Stimulated activated CD8-positive, alpha-beta memory T cell treated with anti-CD3 and anti-CD28 coated beads, Interleukin-7, amount 100 ng/mL, for 1 hour (primary cell): ENCODE measurements at places on chromosomes 12 and 14.

- DNase-seq, result no peak
Measured at GRCh38 chr14:78598046-78598920, 428.1 kb downstream of the NRXN3 start.

DNA sequence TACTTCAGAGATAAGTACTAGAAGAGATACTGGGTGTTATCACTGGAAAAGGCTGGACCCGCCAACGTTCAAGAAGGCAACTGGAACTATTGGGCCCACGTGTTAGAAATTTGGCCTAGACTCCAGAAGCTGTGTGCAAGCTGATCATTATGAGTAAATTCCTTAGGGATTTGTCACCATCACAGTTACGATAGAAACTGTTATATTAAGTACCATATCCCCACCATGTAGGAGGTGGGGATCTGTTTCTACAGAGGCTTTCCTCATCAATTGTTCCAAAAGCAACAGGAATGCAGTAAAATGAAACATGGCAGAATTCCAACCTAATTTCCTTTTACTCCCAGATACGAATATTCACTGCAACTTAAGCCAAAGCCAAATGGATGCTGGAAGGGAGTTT lies 170.7 kb downstream of the NOVA1 start:
- DNase-seq, result no peak

GRCh38 chr12:11716794-11717518 lies 67.5 kb downstream of the ETV6 start:
- no peak for DNase-seq

DNA sequence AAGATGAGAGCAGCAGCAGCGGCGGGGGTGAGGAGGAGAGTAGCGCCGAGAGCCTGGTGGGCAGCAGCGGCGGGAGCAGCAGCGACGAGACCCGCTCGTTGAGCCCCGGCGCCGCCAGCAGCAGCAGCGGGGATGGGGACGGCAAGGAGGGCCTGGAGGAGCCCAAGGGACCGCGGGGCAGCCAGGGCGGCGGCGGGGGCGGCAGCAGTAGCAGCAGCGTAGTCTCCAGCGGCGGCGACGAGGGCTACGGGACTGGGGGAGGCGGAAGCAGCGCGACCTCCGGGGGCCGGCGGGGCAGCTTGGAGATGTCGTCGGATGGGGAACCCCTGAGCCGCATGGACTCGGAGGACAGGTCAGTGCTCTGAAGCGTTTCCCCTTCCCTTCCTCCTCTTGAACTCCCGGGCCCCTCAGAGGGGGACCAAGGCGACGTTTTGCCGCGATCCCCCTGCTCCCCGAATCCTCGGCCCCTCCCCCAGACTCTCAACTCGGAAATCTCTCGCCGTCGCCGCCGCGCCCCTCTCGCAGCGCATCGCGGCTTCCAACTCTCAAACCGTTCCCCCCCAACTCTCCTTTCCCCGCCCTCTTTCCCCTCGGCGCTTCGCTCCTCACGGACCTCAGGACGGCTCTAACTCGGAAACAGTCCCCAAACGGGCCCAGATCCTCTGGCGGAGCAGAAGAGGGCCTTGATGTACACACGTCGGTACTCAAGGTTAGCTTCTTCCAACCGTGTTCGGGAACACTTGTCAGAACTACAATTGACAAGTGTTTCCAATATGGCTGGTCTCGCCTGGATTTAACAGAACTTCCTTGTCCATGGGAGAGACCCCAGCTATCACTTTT lies 947 bp downstream of the AEBP2 start:
- DNase-seq, result peak; percentile 33

- DNase-seq, result no peak
Measured at GRCh38 chr14:101559624-101560533, 1.4 kb upstream of the DIO3 start.

DNA sequence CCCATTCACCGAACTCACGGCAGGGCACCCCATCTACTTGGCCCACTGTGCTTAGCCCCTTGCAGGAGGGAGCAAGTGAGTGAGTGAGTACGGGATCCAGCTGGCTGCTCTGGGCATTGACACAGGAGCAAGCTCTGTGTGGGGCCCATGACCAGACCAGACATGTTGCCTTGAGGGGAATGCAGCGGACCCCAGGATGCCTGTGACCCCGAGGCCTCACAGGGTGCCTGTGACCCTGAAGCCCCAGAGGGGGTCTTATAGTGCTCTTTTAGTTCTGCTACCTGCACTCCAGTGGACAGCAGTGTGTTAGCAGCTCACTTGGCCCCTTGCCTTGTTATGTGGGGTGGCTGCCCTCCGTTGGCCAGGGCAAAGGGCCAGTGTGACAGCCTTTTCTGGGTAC lies 255.8 kb downstream of the ETNK1 start:
- DNase-seq, result no peak

DNA sequence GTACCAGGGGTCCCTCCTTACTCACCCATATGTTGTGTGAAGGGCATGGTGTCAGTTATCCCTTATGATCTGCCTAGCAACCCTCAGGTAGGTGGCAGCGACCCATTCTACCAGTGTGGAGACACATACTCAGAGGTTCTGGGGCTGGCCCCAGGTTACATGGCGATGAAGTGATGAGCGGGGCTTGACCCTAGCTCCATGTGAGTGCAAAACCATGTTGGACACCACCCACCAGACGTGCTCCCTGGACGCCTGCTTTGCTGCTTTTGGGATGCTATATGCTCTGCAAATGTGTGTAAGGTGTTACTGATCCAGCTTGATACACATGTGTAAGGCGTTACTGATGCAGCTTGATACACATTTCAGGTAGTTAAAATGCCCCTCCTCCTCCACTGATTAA lies 33.3 kb downstream of the EP400 start:
- no peak for DNase-seq

- no peak for DNase-seq
Measured at GRCh38 chr14:61812347-61813095, 50.3 kb downstream of the SNAPC1 start.

DNA sequence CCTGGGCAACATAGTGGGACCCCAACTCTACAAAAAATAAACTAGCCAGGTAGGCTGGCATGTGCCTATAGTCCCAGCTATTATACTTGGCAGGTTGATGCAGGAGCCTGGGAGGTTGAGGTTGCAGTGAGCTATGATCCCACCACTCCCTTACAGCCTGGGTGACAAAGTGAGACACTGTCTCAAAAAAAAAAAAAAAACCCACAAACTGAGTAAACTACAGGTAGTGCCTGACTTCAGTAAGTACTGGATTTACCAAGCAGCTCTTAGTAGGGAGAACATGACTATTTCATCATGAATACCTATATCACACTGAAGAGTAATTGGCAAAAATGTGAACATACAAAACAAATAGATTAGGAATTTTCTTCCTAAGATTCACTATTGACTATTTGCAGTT lies 32.4 kb upstream of the AP4S1 start:
- DNase-seq, result no peak

GRCh38 chr14:102222009-102222575 lies 82.4 kb downstream of the WDR20 start:
- DNase-seq, result no peak

- DNase-seq, result no peak
Measured at GRCh38 chr12:54417712-54418440, 1.2 kb downstream of the ITGA5 start.

DNA sequence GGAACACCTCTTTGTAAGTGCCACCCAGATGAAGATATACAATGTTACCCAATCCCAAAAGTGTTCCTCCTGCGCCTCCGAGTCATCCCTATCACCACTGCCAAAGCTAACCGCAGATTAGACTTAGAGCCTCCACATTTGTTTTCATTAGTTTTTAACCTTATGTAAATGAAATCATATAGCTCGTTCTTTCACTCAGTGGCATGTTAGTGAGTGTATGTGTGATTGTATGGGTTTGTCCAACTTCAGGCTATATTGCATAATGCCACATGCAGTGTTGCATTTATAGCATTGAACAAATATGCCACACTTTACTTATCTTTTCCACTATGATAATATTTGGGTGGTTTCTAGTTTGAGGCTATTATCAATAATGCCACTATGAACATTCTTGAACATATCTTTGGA lies 18.0 kb downstream of the MAP1LC3B2 start:
- DNase-seq, result no peak

DNA sequence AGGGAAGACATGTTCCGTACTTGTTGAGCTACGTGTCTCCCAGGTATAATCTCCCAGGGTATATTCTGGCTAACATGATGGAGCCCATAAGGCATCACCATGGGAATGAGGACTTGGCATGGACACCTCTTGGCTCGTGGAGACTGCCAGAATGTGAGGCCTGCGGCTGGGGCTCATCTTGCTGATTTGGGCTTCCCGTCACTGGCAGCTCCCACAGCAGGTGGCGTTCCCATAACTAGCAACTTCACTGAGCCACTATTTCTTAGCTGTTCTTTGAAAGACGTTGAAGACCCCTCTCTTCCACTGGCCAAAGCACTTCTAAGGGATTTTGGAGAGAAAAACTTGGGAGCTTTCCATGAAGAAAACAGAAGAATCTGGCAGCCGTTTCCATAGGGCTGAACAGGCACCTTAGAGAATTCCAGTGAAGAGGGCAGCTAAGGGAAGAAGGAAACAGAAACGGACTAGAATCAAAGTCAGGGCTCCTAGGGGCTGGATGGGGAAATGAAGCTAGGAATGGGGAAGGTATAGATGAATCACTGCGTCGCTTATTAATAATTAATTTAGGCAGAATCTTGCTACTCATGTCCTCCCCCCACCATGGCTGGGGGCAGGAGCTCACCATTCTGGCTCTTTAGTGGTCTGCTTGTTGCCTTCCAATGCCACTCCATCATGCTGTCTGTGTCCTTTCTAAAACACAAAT lies 39.7 kb upstream of the FOS start:
- no peak for DNase-seq

DNA sequence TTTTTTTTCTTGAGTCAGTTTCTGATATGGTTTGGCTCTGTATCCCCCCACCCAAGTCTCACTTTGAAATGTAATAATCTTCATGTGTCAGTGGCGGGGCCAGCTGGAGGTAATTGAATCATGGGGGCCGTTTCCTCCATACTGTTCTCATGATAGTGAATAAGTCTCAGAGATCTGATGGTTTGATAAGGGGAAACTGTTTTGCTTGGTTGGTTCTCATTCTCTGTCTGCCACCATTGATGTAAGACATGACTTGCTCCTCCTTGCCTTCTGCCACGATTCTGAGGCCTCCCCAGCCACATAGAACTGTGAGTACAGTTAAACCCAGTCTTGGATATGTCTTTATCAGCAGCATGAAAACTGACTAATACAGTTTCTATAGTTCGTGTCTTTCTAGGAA lies 42.9 kb downstream of the WNK1 start:
- no peak for DNase-seq

DNA sequence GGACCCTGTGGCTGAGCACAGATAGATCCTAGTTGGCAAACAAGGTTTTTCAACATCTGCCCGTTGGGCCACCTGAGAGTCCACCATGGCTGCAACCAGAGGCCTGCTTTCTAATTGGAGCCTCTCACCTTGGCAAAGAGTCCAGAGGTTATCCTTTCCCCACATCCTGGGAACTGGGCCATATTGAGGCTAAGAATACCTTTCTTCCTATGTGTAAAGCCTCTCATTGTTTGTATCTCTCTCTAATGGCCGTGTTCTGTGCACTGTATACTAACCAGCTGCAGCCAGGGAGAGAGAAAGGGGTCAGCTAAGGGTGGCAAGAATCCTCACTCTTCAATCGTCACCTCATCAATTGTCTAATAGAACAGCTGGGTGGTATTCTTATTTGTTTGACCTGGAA lies 79.1 kb upstream of the ST8SIA1 start:
- no peak for DNase-seq

DNA sequence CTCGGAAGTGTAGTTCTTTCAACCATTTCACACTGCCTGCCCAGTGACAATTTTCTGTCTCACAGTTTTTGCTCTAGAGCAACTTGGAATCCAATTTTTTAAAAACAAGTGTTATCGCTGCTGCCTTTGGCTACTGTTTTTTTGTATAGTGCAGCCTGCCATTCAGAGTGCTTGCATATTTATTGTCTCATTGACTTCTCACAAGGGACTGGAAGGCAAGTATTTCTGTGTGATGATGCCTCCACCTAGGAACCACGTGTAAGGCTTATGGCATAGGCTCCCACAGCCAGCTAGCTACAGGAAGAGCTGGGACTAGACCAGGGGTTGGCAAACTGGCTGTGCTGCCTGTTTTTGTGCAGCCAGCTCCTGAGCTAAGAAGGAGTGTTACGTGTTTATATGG lies 903 bp downstream of the PARPBP start:
- no peak for DNase-seq

DNA sequence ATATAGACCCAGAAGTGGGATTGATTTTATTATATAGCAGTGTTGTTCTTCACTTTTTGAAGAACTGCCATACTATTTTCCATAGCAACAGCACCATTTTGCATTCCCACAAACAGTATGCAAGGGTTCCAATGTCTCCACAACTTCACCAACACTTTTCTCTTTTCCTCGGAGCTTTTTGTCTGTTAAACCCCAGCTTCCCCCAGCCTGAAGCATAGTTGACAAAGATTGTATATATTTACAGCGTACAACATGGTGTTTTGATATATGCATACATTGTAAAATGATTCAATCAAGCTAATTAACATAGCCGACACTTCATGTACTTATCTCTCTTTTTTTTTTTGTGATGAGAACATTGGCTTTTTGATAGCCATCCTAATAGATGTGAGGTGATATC lies 357.1 kb downstream of the APAF1 start:
- no peak for DNase-seq

DNA sequence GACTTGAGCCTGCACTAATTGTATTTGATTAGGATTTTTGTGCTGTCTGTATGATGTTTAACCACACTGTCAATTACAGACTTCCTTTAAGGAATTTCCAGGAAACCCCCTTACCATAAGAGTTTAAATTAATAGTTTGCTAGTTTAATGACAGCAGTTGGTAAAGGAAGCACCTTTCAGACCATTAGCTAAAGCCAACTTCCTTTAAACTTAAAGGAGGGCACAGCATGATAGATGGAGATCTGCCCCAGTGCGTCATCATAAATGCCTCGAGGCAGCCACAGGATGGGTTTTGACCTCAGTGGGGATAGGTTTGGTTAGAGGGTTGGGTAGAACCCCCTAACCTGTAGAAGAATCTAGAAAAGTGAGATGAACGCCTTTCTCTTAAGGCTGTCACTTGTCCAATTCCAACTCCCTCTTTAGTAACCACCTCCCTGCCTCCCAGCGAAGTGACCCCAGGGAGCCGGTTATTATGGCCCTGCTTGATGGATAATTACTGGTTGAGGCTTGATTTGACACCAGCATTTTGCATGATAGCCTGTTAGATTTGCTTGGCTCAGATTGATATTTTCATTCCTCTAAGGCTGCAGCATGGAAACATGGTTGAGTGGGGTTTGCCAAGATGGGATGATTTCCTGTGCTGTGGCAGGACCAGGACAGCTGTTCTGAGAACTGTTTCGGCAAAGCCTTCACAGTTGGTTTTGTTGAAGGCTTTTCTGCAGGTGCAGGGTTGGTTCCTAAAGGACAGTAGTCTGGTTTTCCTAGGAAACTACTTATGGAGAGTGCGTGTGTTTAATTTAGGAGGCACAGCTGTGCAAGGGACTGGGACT lies 62.7 kb downstream of the CHST11 start:
- no peak for DNase-seq

DNA sequence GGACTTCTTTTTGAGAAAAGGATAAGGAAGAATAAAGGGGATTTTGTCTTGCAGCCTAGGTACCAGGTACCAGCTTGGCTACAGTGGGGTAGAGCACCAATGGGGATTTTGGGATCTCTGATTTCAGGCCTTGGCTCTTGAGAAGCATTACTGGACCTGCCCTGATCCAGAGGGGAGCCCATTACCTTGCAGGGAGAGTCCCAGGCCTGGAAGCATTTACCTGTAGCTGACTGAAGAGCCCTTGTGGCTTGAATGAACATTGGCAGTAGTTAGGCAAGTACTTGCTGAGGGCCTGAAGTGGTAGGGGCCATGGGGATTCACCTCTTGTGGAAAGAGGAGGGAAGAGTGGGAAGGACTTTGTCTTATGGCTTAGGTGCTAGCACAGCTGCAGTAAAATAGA lies 308.2 kb upstream of the FBXO33 start:
- DNase-seq, result no peak

GRCh38 chr12:114186241-114187002 lies 219.5 kb downstream of the TBX5 start:
- no peak for DNase-seq
